MG63 (cell line): ENCODE measurements at places on chromosomes 16 and 17.

DNA sequence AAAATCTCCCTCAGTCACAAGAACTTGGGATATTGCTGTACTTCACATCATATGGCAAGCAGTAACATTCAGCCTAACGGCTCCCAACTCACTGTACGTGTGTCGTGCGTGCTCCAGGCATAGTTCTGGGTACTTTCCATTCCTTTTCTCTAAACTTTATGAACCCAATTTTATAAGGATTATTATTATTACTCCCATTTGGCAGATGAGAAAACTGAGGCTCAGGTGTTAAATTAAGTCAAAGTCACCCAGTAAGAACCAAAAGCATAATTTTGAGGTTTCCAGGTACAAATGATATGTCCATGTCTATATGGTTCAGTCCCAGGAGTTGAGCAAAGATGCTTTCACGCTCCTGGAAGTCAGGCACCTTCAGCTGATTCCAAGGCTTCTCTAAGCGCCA lies 4.8 kb upstream of the C1QBP start:
- no peak for DNase-seq

GRCh38 chr17:72390675-72391508 lies 270.1 kb downstream of the SOX9 start:
- DNase-seq = no peak

DNA sequence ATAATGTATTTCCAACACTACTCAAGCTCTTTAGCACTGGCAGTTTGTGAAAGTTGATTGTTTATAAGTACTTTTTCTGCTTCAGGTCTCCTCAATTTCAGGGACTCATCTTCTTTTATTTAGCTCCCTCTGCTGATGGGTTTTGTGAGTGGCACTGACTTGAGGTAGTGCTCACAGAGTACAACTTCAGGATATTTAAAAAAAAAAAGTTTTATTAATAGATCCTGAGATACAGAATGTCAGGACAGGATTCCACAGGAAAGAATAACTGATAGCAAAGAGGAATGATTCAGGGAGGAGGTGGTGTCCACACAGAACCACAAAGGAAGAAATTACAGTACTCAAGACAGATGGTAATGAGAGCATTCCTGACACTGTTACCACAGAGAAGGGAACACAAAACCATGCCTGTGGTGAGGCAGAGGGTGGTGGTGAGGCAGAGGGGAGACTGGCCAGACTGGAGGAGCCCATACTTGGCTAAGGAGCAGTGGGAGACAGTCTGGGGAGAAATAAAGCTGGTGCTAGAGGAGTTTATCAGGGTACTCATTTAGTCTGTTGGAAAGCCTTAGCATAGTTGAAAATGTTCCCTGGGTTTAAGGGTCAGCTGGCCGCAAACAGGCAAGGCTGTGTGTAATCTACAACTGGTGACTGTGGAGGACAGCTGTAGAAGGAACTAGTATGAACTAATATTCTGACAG lies 63.7 kb downstream of the SPAG9 start:
- peak; percentile 27 for DNase-seq

DNA sequence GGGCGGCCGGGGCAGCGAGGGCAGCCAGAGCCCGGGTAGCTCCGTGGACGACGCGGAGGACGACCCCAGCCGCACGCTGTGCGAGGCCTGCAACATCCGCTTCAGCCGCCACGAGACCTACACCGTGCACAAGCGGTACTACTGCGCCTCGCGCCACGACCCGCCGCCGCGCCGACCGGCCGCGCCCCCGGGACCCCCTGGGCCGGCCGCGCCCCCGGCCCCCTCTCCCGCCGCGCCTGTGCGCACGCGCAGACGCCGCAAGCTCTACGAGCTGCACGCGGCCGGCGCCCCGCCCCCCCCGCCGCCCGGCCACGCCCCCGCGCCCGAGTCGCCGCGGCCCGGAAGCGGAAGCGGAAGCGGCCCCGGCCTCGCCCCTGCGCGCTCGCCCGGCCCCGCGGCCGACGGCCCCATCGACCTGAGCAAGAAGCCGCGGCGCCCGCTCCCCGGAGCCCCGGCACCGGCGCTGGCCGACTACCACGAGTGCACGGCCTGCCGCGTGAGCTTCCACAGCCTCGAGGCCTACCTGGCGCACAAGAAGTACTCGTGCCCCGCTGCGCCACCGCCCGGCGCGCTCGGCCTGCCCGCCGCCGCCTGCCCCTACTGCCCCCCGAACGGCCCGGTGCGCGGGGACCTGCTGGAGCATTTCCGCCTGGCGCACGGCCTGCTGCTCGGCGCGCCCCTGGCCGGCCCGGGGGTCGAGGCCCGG lies 36.1 kb upstream of the ZC3H18 start:
- peak; percentile 69 for DNase-seq

- no peak for DNase-seq
Measured at GRCh38 chr17:8658810-8659209, 28.3 kb upstream of the MYH10 start.

DNA sequence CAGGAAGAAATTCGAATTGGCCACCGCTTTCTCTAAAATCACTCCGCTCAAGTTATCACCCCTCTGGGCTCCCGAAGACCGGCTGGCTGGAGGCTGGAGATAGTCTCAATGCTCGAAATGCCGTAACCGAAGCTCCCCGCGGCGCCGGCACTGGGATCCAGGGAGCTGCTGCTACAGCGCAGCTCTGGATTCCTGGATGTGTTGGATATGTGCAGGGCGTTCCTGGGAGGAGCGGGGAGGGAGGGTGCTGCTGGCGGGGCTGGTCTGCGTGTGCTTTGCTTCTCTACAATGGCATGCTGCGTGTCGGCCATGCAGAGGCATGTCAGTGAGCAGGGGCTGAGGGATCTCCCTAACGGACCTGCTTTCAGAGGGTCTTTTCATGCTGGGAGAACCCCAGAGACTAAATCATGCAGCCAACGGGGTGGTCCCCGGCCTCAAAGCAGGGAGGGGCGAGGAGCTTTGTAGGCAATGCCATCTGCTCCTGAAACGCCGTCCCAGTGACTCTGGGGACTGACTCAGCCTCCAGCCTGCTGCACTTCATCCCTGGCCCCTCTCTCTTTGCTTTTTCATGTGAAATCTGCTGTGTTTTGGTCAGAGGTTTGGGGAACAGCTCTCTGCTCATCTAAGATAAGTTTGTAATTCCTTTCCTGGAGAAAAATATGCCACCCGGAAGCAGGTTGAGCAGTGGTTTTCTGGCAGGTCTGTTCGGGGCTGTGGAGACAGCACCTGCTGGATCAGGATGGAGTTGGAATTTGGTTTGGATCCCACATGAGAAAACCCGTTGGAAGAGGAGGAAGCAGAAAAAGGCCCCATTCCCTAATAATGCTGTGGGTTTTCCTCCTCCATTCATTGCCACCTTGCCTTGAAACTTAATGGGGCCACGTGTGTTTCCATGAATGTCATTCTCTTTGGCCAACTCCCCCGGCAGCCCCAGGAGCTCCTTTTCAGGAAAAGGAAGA lies 311.4 kb downstream of the SEC14L1 start:
- peak; percentile 84 for DNase-seq

DNA sequence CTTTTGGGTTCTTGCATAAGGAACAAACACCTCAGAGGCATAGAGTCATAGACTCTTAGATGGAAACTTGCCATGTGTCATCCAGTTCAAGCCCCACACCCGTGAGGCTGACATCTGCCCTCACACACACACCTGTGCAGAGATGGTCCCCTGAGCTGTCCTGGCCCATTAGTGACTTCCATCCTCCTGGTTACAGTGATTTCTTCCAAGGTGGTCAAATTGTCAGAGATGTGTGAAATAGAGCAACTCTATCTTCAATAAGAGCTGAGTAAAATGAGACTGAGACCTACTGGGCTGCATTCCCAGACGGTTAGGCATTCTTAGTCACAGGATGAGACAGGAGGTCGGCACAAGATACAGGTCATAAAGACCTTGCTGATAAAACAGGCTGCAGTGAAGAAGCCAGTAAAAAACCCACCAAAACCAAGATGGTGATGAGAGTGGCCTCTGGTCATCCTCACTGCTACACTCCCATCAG lies 342.2 kb upstream of the TNRC6C start:
- DNase-seq = peak; percentile 40

DNA sequence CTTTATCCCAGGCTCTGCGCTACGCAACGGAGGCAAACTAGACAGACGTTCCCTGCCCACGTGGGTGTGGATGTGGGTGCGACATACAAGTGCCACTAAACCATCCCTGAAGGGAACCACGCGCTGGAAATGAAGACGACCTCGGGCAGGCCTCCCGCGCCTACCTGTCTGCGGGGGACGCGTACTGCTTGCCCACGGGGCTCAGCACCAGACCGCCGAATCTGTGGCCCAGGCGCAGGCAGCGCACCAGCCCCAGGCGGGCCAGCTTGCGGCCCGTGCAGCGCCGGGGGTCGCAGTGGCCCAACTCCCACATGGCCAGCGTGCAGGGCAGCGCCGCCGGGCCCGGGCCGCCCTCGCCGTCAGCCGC lies 480 bp downstream of the TSR3 start:
- DNase-seq = no peak
